Right renal pelvis (tissue), 4 donors: ENCODE measurements at places on chromosomes 11 and 22. TPM values are rescaled to one million over a fixed set of nuclear protein-coding genes. Genes with fewer than 3 reads are reported as not detected.

DNA sequence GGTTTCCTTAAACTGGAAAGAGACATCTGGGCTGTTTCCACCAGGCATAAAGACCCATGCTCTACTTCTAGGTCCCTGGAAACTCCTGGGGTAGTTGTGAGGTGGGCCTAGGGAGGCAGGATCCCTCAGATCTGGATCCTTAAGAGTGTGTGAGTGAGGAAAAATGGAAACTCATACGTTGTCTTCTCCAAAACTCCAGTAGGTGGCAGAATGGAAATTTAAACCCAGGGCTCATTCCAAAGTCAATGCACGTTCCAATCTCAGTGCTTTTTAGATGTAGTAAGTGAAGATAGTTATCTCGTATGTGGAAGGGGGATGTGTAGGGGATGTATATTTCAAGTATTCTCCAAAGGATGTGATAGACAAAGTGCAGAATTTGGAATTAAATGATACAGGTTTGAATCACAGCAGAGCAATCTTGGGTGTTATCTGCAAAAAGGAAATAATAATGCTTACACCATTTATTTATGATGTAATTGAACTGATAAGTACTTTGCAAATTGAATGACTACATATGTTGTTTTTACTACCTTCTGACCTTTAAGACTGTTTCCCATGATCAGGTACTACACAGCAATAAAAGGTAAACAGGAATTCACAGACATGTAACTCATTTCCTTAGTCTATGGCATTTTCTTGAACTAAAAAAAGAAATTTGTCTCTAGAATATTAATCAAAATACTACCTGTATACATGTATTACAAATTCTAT lies 13.1 kb upstream of the MMP1 start:
- DNase-seq = no peak

- DNase-seq = no peak
Observed at GRCh38 chr11:36186340-36187175, 102.7 kb downstream of the COMMD9 start.

GRCh38 chr11:125874556-125875124 lies 12.8 kb upstream of the HYLS1 start:
- peak; percentile 62 for DNase-seq

- DNase-seq = no peak
Observed at GRCh38 chr11:117613521-117613920, 183.5 kb downstream of the DSCAML1 start.

GRCh38 chr11:27215471-27216269 lies 147.3 kb downstream of the CCDC34 start:
- no peak for DNase-seq

DNA sequence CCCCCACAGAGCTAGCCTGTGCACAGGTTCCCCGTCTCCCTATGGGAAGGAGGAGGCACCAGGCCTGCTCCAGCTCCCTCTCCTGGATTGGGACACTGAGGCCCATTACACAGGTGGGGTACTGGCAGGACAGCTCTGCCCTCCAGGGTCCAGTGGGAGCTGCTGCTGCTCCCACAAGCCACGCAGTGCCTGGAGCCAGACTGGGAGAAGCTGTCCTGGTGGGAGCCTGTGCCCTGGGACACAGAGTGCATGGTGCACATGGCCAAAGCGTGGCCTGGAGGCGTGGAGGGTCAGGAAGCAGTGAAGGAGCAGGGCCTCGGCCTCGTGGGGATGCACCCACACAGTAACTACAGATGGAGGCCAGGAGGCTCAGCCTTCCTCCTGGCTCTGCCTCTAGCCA lies 27.5 kb downstream of the DUSP8 start:
- DNase-seq = no peak

GRCh38 chr11:75518204-75518549 lies 7.6 kb downstream of the GDPD5 start:
- no peak for DNase-seq

- DNase-seq = no peak
Observed at GRCh38 chr22:40325315-40325714, 21.0 kb upstream of the ADSL start.

- DNase-seq = peak; percentile 41
Observed at GRCh38 chr11:18731949-18732821, 6.2 kb upstream of the IGSF22 start.

DNA sequence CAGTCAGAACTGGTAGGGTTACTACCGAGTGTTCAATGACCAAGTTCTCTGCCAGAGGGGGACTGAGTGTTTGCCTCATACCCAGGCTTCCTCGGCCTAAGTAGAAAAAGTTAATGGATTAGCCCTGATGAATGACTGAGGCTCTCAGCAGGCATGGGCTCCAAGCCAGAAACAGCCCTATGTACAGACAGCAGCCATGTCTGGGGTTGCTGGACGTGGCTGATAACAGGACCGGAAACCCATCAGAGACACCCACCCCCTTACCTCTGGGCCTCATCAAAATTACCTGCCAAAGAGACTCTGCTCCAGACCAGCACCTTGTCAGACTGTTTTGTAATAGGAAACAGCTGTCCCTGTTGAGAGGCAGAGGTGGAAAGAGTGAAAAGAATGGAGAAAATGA lies 351.4 kb downstream of the ETS1 start:
- DNase-seq = no peak

DNA sequence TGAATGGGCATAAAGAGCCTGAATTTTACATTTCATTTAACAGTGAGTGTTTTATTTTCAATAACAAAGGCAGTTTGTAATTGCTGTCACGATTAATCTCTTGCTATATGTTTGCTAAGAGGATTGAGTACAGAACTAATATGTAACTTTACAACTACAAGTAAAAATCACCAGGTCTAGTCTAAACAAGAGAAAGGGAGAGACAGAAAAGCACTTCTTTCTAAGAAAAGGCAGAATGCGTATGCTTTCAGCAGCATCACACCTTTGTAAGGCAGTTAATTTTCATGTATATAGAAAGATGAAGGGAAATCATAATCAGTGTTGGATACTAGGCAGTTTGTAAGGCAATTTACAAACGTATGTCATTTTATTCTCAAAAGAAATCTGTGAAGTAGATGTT lies 169.8 kb downstream of the NELL1 start:
- DNase-seq = no peak

DNA sequence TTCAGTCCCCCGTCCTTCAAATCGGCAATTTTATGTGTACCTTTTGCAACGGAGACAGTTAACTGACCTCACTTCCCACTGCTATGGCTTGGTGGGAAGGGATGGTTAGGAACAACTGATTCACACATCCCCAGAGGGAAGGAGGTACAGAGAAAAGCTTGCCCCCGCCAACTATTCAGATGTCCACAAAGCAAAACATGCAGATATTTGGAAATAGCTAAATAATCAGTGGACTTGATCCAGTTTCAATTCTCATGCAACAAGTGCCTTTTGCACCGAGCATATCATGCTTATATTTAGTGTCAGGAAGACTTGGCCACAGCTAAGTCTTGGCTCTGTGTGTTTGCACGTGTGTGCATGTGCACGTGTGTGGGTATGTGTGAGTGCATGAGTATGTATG lies 144.6 kb downstream of the SNX19 start:
- DNase-seq = no peak

GRCh38 chr22:47210686-47211085 lies 448.2 kb downstream of the TBC1D22A start:
- no peak for DNase-seq

The SLC37A2 gene
- 1.7 TPM for polyA plus RNA-seq

The MS4A6E gene
- polyA plus RNA-seq = not detected

The ANO9 gene
- polyA plus RNA-seq = 9.4 TPM

The SESN3 gene
- 85.5 TPM for polyA plus RNA-seq

The LDHAL6A gene
- 1.00 TPM for polyA plus RNA-seq

The IGLL1 gene
- polyA plus RNA-seq = 1.6 TPM
